ENCODE measurements at places on chromosomes 1 and 21.

GRCh38 chr1:27153927-27154358 is 982 bp downstream of the SLC9A1 start:
- DNase-seq = no peak

DNA sequence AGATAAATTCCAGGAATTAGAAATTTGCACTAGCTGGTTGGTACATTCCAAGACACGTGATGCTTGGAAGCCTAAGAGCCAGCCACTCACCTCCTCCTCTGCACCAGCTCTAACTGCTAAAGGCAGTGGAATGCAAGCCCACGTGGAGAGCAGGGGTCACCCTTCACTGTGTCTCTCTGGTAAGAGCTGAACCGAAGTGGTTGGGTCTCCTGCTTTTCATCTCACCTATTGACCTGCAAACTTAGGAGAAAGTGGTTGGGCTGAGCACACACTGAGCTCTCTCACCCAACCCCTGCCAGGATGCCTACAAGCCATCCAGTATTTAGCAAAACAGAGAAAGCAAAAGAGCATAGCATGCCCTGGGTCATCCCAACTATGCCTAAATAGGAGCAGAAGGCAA is 19.3 kb downstream of the HAO2 start:
- no peak for DNase-seq

DNA sequence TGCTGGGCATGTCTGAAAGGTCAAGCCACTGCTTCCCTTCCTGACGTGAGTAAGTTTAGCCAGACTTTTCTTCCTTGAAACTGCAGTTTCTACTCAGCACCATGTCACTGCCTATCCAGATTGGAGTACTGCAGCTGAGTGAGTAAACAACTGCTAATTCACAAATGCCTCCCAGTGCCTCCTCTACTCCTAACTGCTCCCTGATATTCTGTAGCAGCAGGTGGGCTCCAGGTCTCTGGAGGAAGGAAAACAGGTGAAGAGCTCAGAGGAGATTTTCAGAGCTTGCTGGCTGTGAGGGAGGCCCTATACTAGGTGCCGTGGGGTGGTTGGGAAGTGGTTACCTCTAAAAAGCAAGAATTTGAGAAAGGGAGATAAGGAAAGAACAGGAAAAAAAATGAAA is 96.5 kb downstream of the KIF14 start:
- no peak for DNase-seq

- no peak for DNase-seq
Observed at GRCh38 chr1:17282836-17283235, 25.2 kb upstream of the PADI4 start.

DNA sequence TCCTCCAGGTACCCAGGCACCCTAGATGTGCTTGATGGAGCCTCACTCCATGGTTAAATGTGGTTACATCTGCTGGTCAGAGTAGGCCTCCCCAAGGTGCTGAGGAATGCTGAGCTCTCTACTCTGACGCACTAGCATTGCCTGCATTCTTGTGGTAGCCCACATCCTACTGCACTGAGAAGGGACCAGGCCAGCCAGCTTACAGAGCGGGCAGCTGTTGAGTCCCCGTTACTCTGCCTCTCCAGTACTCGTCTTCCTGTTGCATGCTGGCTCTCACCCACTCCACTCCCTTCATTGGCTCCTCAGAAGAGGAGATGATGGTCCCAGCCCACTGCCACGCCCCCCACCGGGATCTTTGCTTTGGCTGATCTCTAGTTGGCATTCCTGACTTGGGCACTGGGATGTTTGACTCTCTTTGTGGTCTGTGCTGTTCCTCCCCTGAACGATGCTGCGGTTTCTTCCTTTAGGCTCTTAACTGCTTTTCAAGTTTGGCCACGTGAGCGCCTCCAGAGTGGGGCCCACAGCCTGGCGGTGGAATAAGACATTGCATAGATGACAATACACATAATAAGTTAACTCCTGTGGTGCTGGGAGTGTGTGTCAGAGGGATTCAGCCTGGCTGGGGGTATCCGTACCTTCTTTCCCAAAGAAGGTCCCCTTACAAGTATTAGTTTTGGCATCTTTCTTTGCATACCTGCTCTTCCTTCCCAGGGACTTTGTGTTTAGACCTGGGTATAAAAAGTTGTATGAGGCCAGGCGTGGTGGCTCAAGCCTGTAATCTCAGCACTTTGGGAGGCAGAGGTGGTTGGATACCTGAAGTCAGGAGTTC is 18.6 kb downstream of the AZIN2 start:
- peak; percentile 34 for DNase-seq

DNA sequence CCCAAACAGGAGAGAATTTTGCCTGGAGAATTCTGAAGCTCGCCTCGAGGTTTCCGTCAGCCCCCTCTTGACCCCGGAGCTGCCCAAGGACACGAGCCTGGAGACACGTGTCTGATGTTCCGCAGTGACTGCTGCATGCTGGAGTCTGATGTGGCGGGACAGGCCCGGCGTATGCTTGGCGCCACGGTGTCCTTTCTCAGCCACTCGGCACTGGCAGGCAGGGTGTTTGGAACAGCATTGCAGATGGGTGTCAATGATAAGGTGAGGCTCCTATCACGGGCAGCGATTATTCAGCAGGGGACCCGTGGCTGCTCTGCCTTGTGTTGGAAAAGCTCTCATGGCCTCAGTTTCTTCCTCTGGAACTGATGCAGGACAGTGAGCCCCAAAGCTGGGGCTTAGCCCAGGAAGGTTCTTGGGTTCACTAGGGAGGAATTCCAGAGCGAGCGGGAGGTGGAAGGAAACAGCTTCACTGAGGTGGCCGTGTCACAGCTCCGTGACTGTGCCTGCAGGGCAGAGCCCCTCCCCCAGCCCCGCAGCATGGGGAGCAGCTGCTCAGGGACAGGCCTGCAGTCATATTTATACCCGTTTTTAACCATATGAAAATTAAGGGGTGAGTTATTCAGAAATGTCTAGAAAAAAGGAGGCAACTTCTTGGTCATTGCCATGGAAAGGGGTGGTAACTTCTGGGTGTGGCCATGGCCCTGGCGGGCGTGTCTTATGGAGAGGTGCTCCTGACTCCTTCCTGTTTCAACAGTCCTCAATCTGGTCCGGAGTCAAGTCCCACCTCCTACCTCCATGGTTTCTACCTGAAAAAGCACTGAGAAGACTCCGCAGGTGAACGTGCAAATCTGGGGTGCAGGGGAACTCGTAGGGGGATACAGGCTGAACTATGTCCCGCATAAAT is 123.4 kb downstream of the SIK1 start:
- no peak for DNase-seq

GRCh38 chr1:100430325-100430756 is 78.0 kb downstream of the CDC14A start:
- DNase-seq = no peak

- no peak for DNase-seq
Observed at GRCh38 chr21:32534113-32534512, 51.2 kb downstream of the TCP10L start.

DNA sequence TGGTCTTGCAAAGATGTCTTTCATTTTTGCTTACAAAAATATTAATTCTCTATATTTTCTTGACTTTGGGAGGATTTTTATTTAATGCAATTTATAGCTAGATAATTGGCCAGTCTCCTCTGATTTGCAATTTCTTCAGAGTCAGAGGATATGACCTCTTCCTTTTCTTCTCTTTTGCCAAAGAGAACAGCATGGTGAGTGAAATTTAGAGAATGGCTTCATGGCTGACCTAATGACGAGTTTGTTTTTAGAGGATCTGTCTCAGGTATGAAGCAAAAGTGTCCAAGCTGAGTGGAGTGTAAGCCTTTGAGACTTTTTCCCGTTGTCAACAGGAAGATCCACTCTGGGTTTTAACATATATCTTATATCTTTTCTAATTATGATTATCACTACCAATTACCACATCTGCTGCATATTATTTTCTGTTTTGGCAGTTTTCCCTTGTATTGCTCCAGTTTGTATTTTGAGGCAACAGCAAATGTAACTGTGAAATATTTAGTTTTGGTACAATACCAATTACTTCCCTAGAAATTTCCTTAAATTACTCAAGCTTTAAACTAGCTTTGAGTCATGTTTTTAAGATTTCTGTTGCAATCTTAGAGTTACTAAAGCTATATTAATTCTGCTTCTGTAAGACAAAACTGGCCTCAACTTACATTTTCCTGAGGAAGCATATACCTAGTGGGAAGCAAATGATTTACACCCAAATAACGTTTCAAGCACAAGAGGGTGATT is 332.8 kb upstream of the ZRANB2 start:
- DNase-seq = no peak

DNA sequence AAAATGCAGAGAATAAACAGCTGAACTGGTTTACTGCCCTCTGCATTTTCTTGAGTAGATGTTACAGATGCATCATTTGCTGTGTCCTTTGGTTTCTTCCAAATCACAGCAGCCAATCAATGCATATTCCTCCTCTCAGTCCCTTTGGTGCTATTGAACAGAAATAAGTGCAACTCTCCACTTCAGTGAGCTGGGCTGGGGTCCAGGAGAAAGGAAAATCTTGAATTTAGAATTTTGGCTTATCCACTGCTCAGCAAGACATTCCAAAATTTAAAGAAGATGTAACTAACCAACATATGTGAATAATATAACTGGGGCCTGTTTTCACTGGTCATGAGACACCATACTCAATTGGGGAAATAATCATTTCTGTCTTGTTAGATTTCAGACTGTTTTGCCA is 39.2 kb downstream of the PRMT6 start:
- DNase-seq = no peak

DNA sequence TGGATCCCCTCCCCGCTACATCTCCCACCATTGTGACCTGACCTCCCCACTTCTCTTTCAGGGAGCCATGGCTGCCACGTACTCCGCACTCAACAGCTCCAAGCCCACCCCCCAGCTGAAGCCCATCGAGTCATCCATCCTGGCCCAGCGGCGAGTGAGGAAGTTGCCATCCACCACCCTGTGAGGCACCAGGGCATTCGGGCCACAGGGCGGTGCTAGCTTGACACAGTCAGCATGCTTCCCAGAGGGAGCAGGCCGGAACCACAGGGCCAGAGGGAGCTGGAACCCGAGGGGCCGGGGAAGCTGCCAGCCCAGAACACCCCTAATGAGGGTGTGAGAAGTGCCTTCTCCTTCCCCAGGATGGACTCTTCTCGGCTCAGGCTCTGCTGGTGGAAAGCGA is 44.5 kb downstream of the RPS6KA1 start:
- no peak for DNase-seq

DNA sequence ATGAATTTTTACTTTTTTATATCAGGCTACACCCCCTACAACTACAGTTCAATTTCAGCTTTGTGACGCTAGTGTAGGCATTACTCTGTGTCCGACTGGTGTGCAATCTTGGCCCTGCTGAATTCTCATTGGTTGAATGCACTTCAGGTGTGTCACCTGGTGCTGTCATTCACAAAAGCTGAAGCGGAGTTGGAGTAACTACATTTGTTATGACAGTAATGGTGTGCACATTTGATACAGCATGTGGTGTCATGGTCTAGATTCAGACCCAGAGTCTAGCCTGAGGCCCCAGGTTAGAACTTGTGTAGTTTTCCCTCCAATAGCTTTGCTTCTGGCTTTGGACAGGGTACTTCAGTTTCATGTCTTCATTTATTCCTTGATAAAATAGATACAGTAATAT is 88.7 kb downstream of the C1orf94 start:
- no peak for DNase-seq

DNA sequence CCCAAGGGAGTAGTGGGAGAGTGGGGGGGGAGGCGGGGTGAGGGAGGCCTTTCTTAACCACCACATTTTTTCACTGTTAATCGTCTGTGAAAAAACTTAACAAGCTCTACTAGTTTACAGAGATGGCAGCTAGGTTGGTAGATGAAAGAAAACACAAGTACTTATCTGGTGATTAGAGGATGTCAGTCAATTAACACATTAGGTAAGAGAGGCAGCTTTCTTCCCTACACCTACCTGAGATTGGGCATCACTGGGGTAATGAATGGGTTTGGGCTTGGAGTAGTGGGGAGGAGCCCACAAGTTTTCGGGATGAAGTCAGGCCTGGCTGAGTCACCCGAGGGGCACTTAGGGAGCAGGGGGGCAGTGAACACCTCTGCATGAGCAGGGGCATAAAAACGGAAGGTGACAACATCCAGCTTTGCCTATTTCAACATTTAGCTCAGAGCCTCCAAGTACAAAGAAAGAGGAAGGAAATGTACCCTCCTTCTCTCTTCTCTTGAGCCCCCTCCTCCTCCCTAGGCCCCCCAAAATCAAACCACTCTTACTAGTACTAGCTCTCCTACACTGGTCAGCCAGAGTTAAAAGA is 2.5 kb downstream of the LBR start:
- DNase-seq = no peak

All from stimulated activated CD4-positive, alpha-beta T cell treated with anti-CD3 and anti-CD28 coated beads, Interleukin-1b, Interleukin-23, amount 100 ng/mL, for 1 hour (primary cell).